Left ventricle myocardium inferior (tissue), 1 donor: ENCODE measurements at places on chromosomes 11 and 22.

DNA sequence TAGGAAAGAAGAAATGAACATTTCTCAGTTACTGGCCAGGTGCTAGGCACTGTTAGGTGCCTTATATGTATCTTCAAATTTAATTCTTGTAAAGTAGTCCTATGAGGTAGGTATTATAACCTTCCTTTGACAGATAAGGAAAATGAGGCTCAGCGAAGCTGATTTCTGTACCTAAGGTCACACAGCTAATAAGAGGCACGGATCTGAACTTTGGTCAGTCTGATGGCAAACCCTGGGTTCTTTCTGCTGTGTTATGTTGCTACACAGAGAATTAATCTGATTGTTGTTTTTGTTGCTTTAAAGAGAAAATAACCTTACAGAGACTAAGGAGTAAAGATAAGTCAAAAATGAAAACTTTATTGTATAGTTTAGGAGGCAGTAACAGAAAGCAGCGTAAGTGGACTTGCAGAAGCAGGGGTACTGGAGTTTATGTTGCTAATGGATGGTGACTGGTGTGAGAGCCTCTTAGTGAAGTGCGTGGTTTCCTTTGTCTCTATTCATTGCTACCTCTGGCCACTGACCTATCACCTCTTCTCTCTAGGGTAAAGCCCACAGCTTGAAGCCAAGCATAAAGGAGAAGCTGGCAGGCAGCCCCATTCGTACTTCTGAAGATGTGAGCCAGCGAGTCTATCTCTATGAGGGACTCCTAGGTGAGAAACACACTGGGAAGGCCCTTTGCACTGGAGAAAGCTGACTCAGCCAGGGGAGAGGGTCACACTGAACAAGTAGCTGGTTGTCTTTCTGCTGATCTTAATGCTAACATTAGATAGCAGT, 38.3 kb downstream of the MADD start:
- DNase-seq = no peak

- DNase-seq = no peak
These were observed 73.2 kb downstream of the C22orf31 start for GRCh38 chr22:28988457-28988856.

GRCh38 chr11:60809691-60810090, 24.6 kb downstream of the MS4A10 start:
- DNase-seq = no peak

GRCh38 chr22:26547426-26547825, 35.2 kb upstream of the TFIP11 start:
- DNase-seq = no peak

GRCh38 chr11:3022300-3022967, 30.3 kb upstream of the NAP1L4 start:
- no peak for DNase-seq

- no peak for DNase-seq
These were observed 11.0 kb upstream of the SPDYC start for GRCh38 chr11:65159012-65159411.

DNA sequence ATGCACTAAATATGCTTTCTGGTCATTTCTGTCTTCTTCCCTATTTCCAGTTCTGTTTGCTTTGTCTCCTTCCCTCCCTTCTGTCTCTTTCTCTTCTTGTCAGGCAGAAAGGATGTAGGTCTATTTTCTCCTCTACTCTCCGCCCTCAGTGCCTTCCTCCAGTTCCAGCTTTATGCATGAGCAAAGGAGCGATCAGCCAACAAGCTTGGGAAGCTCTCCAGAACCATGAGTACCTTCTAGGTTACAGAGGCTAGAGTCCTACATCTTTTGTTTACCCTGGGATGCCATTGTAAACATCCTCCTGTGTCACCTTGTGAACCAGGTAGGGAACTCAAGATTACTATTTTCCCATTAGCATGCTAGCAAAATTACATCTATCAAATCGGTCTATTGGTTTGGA, 7.9 kb upstream of the SPON1 start:
- no peak for DNase-seq
